ENCODE measurements at places on chromosomes 1 and 21.

- peak; percentile 30 for DNase-seq
These were observed 35.3 kb downstream of the SLC19A1 start for GRCh38 chr21:45506836-45507522.

GRCh38 chr1:177145106-177146070 lies 19.1 kb downstream of the ASTN1 start:
- no peak for DNase-seq

DNA sequence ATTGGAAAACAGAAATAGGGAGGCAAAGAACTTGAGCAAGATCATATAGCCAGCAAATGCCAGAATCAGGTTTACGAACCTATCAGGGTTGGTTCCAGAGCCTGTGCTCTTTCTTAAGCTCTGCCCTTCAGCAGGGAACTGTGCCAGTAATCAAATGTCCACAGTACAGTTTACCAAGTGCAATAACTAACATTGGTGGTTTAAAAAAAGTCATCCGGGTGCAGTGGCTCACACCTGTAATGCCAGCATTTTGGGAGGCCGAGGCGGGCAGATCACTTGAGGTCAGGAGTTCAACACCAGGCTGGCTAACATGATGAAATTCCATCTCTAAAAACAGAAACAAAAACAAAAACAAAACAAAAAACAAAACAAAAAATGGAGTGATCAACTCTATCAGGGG lies 182.7 kb downstream of the LMX1A start:
- DNase-seq = no peak

GRCh38 chr1:17791055-17791390 lies 35.9 kb downstream of the ACTL8 start:
- no peak for DNase-seq

GRCh38 chr1:39657923-39658485 lies 13.9 kb downstream of the NT5C1A start:
- DNase-seq = peak; percentile 82

DNA sequence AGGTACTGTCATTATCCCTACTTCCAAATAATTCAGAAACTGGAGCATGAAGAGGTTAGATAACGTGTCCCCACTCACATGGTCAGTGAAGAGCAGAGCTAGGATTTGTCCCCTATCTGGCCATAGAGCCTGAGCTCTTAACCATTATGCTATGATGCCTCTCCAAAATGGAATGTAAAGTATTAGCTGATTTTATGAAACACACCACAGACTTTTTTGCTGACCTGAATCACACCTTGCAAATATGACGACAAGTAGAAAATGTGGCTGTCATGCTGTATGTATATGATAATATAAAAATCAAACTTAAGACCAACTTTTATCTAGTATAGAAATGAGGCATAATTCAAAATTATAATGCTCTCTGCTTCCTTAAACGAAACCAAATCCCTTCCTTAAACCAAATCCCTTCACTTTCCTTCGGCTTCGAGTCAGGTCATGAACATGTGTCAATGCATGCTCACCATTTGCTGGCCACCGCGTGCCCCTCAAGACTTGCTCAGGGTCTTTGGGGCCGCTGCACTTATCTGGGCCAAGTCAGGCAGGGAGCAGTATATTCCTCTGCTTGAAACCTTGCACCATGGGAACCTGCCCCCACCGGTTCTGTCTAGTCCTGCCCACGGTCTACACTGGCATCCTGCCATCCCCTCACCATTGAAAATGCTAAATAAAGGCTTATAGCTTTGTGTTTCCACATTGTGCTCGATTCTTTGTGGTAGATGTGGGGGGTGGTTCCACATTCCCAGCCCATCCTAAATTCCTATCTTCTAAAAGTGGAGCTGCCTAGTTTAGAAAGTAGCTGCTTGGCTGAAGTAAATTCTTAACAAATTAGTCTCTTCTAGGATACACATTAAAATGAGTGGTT lies 1.6 kb upstream of the TMCC2 start:
- DNase-seq = no peak

GRCh38 chr1:173269490-173270230 lies 62.5 kb upstream of the TNFSF4 start:
- no peak for DNase-seq

- DNase-seq = no peak
These were observed 76.6 kb downstream of the NDUFS5 start for GRCh38 chr1:39102537-39103327.

GRCh38 chr1:27117733-27118439 lies 37.0 kb downstream of the SLC9A1 start:
- DNase-seq = no peak

DNA sequence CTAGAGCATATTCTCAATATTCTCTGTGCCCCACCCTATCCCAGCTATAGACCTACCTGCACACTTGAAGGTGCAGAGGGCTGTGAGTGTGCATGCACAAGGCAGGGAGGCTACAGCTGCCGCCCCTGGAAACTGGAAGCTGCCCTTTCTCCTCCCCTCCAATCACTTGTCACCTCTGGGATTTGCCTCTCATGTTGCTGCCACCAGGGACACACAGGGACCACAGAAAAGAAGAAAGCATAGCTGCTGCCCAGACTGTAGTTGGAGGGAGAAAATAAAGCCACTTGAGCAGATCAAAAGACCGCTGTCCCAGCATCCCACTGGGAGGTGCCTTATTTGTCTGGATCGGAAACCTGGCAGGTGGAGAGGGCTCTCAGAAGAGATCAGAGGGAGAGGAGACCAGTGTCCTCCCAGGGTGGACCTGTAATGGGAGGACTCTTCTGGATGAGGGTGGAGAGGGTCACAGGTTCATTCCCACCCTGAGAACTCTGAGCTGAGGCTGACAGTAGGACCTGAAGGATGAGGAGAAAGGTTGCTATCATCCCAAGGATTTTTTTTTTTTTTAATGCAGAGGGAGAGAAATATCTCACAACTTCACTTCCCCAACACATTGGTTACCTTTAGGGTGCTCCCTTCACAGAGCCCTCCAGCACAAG lies 7.6 kb upstream of the INPP5B start:
- DNase-seq = no peak

GRCh38 chr21:36589352-36589971 lies 109.5 kb upstream of the SIM2 start:
- DNase-seq = peak; percentile 63

GRCh38 chr21:19507682-19508260 lies 1104.2 kb upstream of the TMPRSS15 start:
- no peak for DNase-seq

DNA sequence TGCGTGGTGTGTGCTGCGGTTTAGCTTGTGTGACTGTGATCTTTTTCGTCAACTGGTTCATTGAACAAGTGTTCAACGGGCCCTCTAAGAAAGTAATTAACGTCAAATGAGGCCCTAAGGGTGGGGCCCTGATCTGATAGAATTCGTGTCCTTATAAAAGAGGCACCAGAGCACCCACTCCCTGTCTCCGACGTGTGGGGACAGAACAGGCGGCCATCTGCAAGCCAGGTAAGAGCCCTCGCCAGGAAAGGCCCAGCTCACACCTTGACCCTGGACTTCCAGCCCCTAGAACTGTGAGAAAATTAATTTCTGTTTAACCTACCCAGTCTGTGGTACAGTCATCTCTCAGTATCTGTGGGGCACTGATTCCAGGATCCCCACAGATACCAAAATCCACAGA lies 20.4 kb upstream of the SAMD11 start:
- no peak for DNase-seq

- DNase-seq = no peak
These were observed 588.1 kb upstream of the BRINP3 start for GRCh38 chr1:191065771-191066170.

GRCh38 chr1:151327903-151328674 lies 873 bp upstream of the PI4KB start:
- no peak for DNase-seq

GRCh38 chr1:229027622-229028182 lies 243.2 kb upstream of the RAB4A start:
- DNase-seq = peak; percentile 61

- DNase-seq = peak; percentile 69
These were observed 15.4 kb downstream of the POLR3GL start for GRCh38 chr1:145979746-145980456.

DNA sequence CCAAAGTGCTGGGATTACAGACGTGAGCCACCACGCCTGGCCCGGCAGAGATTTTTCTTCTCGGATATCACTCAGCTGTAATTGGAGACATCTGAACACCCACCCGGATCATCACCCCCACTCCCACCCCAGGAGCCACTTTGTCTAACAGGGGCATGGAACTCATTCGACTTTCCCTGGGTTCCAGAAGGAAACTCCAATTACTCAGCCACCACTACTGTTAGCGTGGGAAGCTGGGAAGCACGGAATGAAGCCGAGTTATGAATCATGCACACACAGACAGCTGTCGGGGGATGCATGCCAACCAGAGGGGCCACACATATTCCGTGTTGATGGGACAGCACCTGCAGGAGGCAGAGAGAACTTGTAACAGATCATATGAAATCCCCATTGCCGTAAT lies 85.2 kb downstream of the HLCS start:
- no peak for DNase-seq

- DNase-seq = no peak
These were observed 71.3 kb downstream of the GABPA start for GRCh38 chr21:25806060-25806459.
